ENCODE measurements at places on chromosomes 11 and 22.

- DNase-seq: no peak
Measured at GRCh38 chr11:110447343-110447742, 17.6 kb downstream of the FDX1 start.

GRCh38 chr22:19827341-19828034, 27.2 kb downstream of the GNB1L start:
- DNase-seq: peak; percentile 1

GRCh38 chr22:29524442-29525191, 28.9 kb downstream of the THOC5 start:
- peak; percentile 35 for DNase-seq

DNA sequence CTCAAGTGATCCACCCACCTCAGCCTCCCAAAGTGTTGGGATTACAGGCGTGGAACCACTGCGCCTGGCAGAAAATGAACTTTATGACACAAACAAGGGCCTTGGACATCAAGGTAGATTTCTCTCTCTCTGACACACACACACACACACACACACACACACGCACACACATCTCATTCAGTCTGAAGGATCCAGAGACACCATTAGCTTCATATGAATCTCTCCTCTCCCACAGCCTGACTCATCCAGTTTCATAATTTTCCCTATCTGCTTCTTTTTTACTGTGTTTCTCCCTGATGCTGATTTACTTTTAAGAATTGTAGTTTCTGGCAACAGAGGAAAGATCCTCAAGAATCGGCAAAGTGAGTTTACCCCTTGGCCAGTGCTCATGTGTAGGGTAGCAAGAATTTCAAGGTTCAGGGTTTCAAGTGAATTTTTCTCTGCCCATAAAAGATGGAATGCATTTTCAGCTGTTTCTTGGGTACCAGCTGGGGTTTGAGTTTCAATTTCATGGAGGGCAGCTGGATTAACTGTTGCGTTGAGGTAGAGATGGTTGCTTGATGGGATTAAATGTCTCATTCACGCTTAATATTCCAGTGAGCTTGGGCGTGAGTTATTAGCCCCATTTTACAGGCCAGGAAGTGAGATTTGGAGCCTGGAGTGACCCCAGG, 3.5 kb downstream of the MYO18B start:
- no peak for DNase-seq

- no peak for DNase-seq
Measured at GRCh38 chr11:76151556-76152085, 54.7 kb downstream of the WNT11 start.

GRCh38 chr22:47102648-47103047, 340.2 kb downstream of the TBC1D22A start:
- DNase-seq: no peak

- DNase-seq: no peak
Measured at GRCh38 chr11:28632338-28632737, 524.1 kb downstream of the METTL15 start.

DNA sequence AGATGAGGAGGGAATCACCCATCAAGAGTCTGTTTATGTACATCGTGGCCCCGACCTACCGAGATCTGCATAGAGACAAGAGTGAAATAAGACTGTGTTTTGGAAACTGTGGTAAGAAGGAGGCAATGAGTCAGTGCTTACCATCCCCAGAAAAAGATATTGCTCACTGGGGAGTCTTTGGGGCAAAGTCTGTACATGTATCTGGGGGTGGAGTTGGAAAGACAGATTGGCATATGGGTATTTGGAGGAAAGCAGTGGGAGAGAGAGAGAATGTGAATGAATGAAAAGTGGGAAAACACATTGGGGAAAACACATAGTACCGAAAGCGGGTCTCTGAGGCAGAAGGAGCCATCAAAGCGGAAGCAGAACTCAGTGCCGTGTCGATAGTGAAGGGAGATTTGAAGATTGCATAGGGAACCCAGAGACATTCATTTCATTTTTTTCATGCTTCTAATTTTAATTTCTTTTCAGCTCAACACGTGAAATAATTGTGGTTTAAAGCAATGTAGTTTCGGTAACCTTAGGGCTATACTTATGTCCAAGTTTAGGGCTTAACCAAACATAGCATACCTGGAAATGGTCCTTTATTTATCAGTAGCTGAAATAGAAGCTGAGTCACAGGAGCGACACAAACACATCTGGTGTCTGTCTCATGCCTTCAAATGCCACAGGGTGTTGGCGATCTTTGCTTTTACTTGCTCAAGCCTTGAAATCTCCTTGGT, 98.6 kb upstream of the CD44 start:
- DNase-seq: peak; percentile 77

DNA sequence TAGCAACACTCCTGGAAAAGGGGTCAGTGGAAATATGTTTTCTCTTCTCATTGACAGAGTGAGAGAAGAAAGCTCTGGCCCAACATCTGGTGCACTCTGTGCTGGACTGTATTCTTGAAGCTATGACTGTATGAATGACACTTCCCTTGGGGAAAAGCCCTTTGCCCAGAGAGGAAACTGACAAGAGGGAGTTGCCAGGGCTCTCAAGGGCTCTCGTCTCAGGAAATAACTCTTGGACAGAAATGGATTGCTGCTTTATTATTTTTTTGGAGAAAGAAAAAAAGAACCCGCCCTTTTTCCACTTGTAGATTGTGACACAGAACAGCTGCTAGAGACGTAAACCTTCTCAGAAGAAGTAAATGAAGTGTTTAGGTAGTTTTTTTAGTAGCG, 11.4 kb downstream of the ETS1 start:
- DNase-seq: no peak

- DNase-seq: peak; percentile 15
Measured at GRCh38 chr11:104858882-104859775, 39.1 kb downstream of the CASP12 start.

DNA sequence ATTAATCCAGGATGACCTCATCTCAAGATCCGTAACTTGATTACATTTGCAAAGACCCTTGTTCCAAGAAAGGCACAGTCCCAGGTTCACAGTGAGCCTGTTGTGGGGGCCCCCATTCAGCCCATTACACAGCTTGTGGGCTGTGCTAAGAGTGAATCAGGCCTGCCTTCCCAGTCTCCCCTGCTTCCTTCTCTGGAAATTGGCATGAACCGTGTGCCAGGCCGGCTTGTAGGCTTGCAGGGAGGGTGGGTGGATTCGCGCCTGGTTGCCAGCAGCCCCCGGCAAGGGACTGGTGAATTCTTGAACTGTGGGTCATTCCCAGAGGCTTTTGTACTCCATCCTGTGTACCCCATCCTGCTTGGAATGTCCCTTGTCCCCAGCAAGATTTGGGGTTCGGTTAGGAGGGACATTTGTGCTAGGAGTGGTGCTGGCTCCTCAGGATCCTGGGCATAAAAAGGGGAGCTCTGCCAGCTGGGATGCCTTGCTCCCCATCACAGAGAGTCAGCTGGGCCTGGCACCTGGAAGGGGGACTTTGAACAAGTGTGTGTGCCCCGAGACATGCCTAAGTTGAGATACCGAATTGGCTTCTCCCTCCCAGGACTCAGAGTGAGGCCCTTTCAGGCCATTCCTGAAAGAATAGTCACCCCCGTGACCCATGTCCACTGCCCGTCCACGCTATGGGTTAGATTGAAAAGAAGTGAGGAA, 818.2 kb downstream of the BRD1 start:
- DNase-seq: no peak

GRCh38 chr11:132028380-132029240, 658.2 kb downstream of the NTM start:
- peak; percentile 7 for DNase-seq

DNA sequence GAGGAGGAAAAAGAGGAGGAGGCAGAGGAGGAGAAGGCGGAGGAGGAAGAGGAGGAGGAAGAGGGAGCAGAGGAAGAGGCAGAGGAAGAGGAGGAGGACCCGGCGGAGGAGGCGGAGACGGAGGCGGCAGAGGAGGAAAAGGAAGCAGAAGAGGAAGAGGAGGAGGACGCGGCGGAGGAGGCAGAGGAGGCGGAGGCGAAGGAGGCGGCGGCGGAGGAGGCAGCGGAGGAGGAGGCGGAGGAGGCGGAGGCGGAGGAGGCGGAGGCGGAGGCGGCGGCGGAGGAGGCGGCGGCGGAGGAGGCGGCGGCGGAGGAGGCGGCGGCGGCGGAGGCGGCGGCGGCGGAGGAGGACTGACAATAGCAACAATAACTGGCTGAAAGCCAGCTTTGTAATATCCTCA, 616.6 kb downstream of the TBC1D22A start:
- no peak for DNase-seq

DNA sequence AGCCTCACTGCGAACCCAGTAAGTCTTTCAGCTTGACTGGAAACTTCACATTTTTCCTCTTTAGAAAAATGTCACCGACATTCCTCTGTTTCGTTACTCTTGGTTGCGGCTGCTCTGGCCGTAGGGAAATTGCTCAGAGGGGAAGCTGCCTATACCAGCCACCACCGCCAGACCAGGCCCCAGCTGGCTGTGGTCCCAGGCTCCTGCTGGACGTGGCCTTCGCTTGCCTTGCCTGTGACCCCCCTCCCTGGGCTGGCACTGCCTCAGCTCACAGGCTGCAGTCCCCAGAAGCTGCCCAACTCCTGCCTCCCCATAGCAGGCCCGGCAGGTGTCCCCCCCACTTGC, 197.8 kb downstream of the MN1 start:
- DNase-seq: no peak
